ENCODE measurements at places on chromosomes 1 and 21.

GRCh38 chr21:32114419-32115035 lies 164.3 kb downstream of the MIS18A start:
- no peak for DNase-seq

DNA sequence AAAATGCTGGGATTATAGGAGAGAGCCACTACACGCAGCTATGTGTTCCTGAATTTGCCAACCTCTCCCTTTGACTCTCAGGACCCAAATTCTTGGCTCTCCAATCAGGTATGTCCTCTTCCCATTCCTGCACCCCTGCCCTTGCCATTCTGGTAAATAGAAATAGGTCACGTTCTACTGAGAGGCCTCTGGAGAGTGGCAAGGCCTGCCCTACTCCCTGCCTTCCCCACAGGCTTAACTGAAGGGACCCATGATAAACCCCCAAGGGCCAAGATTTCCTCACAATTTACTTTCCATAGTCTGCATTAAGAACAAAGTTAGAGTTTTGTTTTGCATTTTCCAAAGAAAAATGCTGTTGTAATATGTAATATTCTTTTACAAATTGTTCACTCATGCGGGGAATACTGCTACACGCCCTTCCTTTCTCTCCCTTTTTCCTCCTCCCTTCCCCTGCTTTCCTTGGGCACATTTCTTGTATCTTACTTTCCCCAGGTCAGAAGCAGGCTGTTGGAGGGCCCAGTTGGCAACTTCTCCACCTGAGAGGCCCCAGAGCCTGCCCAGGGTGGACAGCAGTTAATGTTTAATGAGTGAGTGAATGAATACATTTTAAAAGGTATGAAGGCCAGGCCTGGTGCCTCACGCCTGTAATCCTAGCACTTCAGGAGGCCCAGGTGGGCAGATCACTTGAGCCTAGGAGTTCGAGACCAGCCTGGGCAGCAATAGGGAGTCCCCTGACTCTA lies 33.9 kb upstream of the PUM1 start:
- DNase-seq, result no peak

DNA sequence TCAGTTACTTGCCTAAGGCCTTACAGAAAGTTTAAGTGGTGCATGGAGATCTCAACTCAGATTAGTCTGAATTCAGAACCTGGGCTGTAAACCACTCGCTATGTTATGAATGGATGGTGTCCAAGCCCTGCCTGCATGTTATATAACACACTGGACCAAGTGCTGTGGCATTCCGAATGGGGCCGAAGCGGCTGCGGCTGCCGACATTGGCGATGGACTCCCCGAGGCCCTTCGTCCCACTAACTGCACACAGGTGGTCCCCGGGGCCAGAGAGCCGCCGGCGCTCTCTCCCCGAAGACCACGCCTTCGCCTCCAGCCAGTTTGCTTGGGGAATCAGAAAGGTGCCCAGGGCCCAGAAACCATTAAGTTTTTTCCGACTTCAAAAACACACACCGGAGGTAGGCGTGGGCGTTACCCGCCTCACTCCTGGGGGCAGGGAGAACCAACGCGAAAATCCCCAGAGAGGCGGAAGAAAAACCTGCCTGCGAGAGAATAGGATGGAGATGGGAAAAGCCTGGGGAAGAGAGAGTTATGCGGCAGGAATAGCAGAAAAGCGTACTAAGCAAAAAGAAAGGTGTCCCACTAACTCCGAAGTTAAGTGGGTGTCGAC lies 579 bp upstream of the TENT5C start:
- DNase-seq, result no peak

DNA sequence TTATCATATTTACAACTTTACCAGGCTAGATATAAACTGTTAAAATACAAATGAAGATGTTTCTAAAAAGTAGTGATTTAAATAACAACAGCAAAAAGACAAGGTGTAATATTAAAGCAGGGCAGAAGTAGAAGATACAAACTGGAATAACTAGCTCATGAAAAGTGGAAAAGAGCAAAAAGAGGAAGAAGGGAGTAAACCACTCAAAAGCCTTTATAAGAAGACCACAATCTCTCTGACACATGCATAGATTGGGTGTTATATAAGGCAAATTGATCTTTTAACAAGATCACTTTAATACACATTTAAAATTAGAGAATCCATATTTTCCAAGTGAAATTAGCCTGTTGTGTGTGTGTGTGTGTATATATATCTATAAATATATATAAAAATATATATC lies 5.0 kb downstream of the DENND1B start:
- DNase-seq, result no peak

- no peak for DNase-seq
Observed at GRCh38 chr1:143680304-143680703, 291.5 kb downstream of the FAM72C start.

DNA sequence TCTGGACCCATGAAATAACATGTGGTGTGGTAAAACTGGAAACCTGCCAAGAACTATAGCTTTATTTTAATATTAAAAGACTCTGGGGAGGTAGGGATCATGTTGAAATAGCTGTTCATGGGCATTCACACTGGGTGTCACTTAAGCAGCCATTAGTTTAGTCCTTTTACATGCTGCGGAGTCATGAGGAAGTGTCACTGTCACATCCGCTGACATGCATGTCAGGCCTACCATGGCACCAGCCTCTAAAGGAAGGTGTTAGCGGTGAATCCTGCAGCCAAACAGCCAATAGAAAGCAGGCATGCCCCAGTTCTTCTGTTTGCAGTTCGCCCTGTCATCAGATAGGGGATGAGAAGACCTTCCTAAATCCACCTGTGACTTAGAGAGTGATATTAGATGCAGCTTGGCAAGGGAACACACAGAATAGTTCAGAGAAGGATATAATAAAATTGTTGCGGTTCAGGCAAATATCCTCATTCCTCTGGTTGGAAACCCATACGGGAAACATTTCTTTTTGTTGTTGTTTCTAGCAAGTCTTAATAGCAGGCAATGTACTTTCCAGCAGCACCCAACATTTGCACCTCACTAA lies 100.4 kb downstream of the CACHD1 start:
- DNase-seq, result no peak

- DNase-seq, result no peak
Observed at GRCh38 chr1:4622821-4623220, 31.6 kb upstream of the AJAP1 start.

GRCh38 chr1:72482736-72483413 lies 200.5 kb upstream of the NEGR1 start:
- no peak for DNase-seq

- DNase-seq, result no peak
Observed at GRCh38 chr21:35390013-35390776, 341.1 kb upstream of the RUNX1 start.

DNA sequence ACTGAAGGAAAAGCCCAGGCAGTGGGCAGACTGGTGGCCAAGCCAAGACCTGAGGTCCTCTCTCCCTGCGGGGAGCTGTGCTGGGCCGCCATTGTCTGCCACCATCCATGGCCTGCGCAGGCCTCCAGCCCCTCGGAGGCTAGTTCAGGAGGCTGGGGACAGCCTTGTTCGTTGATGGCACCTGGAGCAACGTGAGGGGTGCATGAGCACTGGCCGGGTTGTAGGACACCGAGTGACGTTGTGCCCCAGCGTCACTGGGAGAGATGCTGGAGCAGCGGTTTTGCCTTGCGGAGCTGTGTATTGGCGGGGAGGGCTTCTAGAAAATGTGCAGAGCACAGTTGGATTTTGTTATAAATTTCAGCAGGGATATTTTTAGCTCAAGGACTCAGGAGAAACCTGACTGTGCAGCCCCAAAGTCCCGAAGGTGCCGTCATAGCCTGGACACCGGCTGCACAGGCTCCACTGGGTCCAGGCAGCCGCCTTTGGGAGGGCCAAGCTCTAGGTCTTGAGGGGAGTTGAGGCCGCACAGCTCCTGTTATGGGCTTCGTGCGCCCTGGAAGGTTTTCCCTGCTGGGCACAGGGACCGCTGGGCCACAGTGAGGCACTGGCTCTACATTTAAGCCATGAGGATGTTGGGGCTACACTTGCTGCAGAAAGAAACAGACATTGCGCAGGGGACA lies 48.2 kb upstream of the ADARB1 start:
- no peak for DNase-seq

- DNase-seq, result peak; percentile 87
Observed at GRCh38 chr1:150364231-150365003, 470 bp downstream of the RPRD2 start.

- DNase-seq, result no peak
Observed at GRCh38 chr1:246170574-246171261, 336.4 kb downstream of the SMYD3 start.

DNA sequence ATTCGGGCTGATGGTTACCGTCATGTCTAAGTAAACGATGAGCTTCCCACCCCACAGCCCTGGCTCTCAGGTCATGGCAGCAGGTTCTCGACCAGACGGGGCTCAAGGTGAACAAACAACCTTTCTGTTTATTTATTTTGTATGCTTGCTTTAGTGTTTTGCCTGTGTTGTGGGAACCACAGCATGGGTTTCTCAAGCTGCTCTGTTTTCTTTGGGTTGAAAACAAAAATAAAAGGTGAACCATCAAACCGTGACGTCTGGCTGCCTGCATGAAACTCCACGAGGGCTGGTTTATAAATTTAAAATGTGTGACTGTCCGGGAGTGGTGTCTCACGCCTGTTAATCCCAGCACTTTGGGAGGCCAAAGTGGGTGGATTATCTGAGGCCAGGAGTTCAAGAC lies 28.0 kb downstream of the TMEM51 start:
- no peak for DNase-seq
